Activated CD4-positive, alpha-beta T cell treated with anti-CD3 and anti-CD28 coated beads, Interleukin-2, amount 50 U/mL, for 4 hours (primary cell): ENCODE measurements at places on chromosomes 6 and 20.

DNA sequence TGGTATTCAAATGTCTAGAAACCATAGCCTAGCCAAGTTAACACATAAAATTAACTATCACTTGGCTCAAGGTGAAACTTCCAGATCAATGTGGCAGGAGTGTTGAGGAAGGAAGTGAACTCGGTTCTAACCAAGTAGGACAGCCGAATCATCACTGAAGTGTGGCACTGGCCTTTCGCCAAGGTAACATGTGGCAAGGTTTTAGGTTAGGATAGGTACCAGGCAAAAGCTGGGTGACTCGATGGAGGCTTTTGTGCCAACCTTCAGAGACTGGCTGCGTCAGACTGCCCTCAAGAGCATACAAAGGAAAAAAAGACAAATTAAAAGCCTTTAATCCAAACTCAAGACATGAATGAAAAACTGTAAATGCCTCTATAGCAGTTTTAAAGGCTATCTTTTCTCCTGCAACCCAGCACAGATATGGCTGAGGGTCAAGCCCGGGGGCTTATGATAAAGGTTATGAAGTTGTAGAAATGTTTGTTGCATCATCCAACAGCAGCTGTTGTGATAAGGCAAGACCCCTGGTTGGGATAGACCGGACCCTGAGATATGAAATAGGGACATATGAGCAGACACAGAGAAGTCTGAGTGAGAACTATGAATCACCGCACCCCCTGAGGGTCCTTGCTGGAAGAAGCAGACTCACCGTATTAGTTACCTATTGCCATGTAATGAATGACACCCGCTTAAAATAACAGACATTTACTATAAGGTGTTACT, 11.9 kb downstream of the PSMB9 start:
- DNase-seq = no peak

- no peak for DNase-seq
Measured at GRCh38 chr6:84902354-84902928, 138.0 kb upstream of the TBX18 start.

DNA sequence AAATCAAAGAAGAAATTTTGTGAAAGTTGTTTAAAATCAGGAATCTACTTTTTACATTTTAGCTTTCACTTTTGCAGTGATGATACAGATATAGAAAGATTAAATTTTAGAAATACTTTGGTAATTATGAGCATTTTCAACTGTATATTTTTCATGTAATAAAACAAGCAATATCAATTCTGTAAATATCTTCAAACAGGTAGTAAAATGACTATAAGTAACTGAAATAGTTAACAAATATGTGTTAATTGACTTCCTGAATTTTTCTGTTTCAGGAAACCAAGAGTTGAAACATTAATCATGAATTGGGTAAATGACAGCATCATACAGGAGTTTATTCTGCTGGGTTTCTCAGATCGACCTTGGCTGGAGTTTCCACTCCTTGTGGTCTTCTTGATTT, at the start of gene OR2B6:
OR2B6 (plus strand) TSS at position 301 of the 400 bp plus-strand sequence; CDS start at position 301, 0 bp downstream.
- DNase-seq = no peak

GRCh38 chr6:139821676-139822223, 447.3 kb upstream of the CITED2 start:
- DNase-seq = no peak

DNA sequence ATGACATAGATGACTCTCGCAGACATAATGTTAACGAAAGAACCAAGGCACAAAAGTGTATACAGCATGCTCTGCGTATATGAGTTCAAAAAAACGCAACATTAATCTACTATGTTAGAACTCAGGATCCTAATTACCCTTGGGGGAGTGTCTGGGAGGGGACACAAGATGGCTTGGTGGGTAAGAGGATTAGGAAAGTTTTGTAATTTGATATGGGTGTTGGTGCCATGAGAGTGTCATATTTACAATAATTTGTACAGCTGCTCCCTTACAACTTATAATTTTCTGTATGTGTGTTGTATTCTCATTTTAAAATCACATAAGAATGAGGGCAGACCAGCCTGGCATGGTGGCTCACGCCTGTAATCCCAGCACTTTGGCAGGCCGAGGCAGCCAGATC, 38.6 kb downstream of the TFEB start:
- no peak for DNase-seq

- no peak for DNase-seq
Measured at GRCh38 chr6:63676412-63677114, 41.0 kb downstream of the PHF3 start.

DNA sequence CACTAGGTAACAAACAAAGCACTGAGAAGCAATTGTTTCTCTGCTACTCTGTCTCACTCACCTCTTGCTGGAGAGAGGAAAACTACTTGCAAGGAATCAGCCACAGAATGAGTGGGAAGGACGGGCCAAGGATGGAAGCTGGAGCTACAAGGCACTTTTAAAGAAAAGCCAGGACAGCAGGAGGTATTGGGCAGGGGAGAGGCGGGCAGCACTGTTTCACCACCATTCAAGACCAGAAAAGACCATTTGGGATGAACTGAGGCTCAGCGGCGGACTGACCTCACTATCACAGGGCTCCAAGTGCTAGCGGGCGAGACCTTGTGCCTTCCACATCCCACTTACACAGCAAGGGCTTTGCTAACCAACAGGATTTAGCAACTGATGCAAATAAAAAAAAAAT, 137.4 kb downstream of the IPCEF1 start:
- no peak for DNase-seq

GRCh38 chr6:87755708-87756671, 54.0 kb upstream of the AKIRIN2 start:
- DNase-seq = no peak

DNA sequence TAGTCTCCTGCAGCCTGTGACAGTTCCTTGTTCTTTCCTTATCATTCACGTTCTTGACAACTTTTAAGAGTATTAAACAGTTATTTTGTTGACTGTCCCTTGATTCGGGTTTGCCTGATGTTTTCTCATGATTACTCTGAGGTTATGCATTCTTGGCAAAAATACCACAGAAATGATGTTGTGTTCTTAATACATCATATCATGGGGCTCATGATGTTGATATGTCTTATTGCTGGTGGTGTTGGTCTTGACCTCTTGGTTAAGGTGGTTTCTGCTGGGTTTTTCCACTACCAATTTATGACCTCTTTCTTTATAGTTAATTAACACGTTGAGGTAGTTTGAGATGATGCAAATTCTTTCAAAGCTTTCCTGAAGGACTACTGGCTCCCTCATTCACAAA, 59.1 kb downstream of the ZHX3 start:
- DNase-seq = no peak

- peak; percentile 38 for DNase-seq
Measured at GRCh38 chr6:3455147-3455568, 1.7 kb downstream of the SLC22A23 start.

DNA sequence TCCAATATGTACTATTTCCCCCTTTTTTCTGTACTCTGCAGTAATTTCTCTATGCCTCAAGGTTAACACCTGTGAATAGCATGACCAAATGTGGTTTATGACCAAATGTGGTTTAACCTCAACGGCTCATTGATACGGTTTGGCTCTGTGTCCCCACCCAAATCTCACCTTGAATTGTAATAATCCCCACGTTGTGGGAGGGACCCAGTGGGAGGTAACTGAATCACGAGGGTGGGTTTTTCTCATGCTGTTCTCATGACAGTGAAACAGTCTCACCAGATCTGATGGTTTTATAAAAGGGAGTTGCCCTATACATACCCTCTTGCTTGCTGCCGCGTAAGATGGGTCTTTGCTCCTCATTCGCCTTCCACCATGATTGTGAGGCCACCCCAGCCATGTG, 18.7 kb downstream of the DEK start:
- DNase-seq = no peak

DNA sequence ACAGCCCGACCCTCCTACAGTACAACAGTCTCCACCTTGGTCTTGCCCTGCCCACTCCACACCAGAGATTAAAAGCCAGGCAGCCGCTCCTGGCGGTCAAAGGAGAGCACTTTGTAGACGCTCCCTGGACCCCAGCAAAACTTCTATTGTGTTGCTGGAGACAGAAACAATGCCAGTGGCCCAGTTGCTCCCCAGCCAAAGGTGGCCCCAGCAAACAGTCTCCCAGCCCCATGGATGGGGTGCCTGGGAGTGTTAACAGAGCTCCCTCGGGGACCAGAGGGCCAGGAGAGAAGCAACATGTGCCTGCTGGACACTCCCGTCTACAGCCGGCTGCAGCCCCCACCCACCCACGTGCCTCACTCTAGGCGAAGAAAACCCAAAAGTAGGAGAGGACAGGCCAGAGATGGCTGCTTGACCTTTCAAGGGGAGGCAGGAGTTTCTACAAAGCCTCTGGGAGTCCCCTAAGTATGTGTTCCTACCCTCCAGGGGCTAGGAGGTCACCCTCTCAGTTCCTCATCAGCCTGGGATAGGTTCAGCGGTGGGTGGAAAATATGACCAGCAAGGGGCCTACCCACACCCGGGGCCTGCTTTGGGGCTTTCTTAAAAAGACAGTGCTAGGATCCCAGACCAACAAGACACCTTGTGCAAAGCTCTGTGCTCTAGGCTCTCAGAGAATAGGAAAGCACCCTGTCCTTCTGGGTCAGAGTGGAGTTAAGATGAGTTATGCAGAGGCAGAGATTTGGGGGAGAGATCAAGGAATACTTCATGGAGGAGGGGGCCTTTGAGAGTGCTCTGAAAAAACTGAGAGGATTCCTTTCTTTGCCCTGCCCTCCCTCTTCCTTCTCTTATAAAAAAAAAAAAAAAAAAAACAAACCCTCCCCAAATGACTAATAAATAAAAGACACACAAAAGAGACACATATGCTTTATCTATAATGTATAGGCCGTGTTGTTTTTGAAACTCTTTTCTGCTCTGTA, 19.0 kb upstream of the PREX1 start:
- peak; percentile 27 for DNase-seq

- DNase-seq = no peak
Measured at GRCh38 chr6:113653275-113653674, 203.9 kb upstream of the MARCKS start.

- DNase-seq = no peak
Measured at GRCh38 chr6:166441325-166442078, 58.8 kb upstream of the MPC1 start.

DNA sequence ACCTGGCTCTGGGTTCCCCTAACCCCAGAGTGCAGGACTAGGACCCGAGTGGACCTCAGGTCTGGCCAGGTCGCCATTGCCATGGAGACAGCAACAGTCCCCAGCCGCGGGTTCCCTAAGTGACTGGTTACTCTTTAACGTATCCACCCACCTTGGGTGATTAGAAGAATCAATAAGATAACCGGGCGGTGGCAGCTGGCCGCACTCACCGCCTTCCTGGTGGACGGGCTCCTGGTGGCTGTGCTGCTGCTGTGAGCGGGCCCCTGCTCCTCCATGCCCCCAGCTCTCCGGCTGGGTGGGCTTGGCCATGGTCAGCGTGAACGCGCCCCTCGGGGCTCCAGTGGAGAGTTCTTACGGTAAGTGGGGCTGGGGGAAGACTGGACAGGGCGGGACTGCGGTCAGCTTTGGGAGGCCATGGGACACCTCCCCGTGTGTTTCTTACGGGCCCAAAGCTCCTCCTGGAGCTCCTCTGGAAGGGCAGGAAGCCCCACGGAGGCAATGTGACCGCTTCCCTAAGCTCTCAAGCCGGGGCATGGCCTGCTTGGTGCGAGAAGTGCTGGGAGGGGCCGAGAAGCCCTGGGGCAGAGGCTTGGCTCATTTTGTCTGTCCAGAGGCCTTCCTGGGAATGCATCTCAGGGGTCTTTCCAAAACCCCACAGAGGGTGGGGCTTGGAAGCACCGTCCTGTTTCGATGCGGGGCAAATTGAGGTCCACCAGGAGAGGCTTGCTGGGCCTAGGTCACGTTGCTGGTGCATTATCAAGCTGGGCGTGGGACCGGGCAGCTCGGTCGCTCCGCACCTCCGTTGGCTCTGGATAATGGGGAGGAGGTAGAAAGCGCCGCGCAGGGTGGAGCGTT, at the start of gene HNF4A:
HNF4A (plus strand) TSS at position 202 of the 855 bp plus-strand sequence; CDS start at position 308, 106 bp downstream.
- DNase-seq = no peak

- DNase-seq = no peak
Measured at GRCh38 chr20:10611357-10611756, 62.4 kb downstream of the JAG1 start.

DNA sequence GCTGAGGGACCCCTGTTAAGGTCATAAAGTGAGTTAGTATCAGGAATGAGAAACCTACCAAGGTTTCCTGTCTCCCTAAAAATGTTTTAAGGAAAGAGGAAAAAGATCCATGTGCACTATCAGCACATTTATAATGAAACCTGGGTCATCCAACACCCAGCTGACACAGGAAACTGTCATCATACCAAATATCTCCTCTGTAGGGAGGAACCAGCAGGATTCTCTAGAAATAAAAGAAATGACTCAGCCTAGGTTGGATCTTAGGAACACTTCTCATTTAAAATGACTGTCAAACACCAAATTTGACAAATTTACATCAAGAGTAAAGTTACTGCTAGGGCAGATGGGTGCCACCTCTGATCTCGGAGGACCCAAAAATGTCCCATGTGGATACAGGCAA, 21.7 kb downstream of the GFOD1 start:
- DNase-seq = no peak

- no peak for DNase-seq
Measured at GRCh38 chr20:12199703-12200102, 282.0 kb downstream of the BTBD3 start.

DNA sequence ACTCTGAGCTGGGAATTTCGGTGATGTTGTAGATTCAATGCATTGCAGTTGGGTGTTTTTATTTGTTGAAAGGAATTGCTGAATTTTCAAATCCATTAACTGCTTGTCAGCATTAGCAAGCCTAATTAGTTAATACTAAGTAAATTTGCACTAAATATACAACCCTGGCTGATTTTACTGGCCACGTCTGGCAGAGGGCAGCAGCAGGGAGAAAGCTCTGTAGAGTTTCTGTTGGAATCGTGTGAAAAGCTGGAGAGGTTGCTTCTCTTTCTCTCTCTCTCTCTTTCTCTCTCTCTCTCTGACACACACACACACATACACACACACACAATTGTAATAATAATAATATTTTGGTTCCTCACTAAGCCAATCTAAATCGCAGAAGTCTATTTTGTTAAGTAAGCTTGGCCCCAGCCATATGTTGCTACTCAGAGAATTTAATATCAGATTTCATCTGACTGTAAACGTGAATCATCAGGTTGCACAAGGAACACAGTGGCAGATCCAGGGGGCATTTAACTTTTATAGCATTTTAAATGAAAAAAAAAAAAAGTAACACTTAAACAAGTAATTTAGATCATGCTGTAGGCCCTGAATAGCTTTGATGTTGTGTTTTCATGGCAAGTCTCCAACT, 289.5 kb downstream of the ESR1 start:
- DNase-seq = no peak

DNA sequence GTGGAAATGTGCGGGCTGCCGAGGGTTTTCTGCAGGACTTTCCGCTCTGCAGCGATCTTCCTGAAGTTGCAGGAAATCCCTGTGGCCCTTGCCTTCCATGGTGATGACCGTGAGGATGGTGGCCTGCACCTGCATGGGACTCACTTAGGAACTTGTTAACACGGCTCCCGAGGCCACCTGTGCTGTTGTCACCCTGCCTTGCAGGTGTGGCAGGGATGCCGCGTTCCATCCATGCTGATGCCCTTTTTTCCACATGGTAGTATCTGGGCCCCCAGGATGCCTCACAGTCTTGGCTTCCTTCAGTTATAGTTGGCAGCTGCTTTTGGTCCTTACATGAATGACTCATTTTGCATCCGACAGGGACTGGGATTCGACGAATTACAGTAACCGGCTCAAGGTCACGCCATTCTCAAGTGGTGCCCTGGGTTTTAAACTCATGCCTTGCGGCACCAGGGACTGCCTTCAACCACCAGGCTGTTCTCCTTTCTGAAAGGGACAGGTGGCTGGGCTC, 37.2 kb downstream of the SYNJ2 start:
- no peak for DNase-seq
